ENCODE measurements at places on chromosomes 3 and 15.

GRCh38 chr15:27182561-27183110 is 211.7 kb downstream of the GABRG3 start:
- DNase-seq = no peak

DNA sequence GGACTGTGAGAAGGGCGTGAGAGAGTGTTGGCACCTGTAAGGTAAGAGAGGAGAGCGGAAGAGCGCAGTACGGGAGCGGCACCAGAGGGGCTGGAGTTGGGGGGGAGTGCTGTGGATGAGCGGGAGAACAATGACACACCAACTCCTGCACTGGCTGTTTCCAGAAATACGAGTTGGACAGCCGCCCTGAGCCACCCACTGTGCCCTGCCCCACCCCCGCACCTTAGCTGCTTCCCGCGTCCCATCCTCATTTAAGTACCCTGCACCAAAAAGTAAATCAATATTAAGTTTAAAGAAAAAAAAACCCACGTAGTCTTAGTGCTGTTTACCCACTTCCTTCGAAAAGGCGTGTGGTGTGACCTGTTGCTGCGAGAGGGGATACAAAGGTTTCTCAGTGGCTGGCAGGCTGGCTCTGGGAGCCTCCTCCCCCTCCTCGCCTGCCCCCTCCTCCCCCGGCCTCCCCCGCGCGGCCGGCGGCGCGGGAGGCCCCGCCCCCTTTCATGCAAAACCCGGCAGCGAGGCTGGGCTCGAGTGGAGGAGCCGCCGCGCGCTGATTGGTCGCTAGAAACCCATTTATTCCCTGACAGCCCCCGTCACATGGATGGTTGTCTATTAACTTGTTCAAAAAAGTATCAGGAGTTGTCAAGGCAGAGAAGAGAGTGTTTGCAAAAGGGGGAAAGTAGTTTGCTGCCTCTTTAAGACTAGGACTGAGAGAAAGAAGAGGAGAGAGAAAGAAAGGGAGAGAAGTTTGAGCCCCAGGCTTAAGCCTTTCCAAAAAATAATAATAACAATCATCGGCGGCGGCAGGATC is at the start of gene SOX2:
Gene SOX2, plus strand, starts transcription at position 601 of the 811 bp plus-strand sequence. CDS start 436 bp downstream, outside the sequence.
- DNase-seq = peak; percentile 88

GRCh38 chr15:80155001-80155377 is 2.2 kb downstream of the FAH start:
- DNase-seq = no peak

GRCh38 chr15:70493787-70494516 is 269.4 kb downstream of the UACA start:
- no peak for DNase-seq

DNA sequence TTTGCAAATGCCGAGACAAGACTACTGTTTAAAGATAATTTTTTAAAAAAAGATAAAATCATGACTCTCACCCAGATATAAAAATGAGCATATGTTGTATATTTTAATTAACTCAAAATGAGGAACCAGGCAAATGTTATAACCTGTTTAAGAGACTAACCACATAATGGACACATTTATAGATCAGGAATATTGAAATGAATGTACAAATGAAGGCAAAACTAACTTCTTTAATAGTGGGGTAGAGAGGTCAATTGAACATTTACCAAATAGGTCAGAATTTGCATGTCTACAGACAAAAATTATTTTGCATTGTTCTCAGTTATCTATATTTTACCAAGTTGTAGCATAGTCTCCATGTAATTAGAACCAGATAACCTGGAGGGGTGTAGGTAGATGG is 134.3 kb upstream of the PFN2 start:
- no peak for DNase-seq

GRCh38 chr3:60307562-60308199 is 943.6 kb downstream of the FHIT start:
- DNase-seq = no peak

DNA sequence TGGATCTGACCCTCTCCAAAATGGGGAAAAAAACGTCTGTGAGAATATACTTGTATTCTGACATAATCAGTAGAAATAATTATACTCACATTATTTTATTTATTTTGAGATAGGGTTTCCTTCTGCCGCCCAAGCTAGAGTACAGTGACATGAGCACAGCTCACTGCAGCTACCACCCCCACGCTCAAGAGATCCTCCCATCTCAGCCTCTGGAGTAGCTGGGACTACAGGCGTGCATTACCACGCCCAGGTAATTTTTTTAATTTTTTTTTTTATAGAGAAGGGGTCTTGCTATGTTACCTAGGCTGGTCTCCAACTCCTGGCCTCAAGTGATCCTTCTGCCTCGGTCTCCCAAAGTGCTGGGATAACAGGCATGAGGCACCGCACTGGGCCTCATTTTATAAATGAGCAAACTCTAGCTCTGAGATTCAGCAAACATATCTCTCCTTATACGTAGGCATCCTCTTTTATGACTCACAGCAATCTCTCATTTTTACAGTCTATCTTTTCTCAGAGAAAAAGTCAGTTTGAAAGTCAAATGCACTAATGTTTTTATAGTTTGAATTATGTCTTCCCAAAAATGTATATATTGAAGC is 989 bp upstream of the VGLL3 start:
- DNase-seq = no peak
